ENCODE measurements at places on chromosomes 1 and 21.

GRCh38 chr1:213680677-213681325, 307.0 kb upstream of the PROX1 start:
- DNase-seq = no peak

- no peak for DNase-seq
These were observed 111.8 kb upstream of the PRMT6 start for GRCh38 chr1:106944721-106945120.

- no peak for DNase-seq
These were observed 679.5 kb downstream of the MATN1 start for GRCh38 chr1:30043731-30044408.

GRCh38 chr1:150186789-150187559, 37.3 kb downstream of the PLEKHO1 start:
- DNase-seq = no peak

GRCh38 chr1:19744886-19745285, 54.8 kb downstream of the TMCO4 start:
- no peak for DNase-seq

GRCh38 chr1:182927693-182928433, 25.1 kb downstream of the SHCBP1L start:
- DNase-seq = no peak
